ENCODE measurements at places on chromosomes 13 and 19.

GRCh38 chr19:43784241-43784980 is 3.6 kb upstream of the KCNN4 start:
- DNase-seq: no peak

DNA sequence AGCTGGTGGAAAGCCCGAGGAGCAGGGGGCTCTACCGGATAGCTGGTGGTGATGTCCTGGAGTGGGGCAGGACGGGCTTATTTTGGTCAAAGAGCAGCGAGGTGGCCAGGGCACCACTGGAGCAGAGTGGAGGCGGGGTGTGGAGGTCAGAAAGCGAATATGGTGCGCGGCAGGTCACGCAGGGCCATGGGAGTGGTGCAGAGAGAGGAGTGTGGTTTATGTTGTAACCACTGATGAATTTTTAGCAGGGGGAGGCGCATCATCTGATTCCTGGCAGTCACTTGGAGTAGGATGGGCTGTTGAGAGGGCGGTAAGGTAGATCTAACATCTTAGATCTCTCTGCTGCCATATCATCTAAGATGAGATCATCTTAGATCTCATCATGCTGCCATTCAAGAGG is 1.4 kb upstream of the ZNF414 start:
- DNase-seq: no peak

GRCh38 chr19:51513968-51514367 is 12.4 kb upstream of the SIGLEC12 start:
- no peak for DNase-seq

- DNase-seq: no peak
Measured at GRCh38 chr19:31890230-31890629, 455.2 kb upstream of the ZNF507 start.
